ENCODE measurements at places on chromosomes 2 and 18. TPM values are rescaled to one million over a fixed set of nuclear protein-coding genes. Genes with fewer than 3 reads are reported as not detected.

- peak; percentile 21 for DNase-seq
Observed at GRCh38 chr2:74146929-74147726, 584 bp downstream of the BOLA3 start.

GRCh38 chr2:215535741-215536140 is 99.9 kb upstream of the FN1 start:
- peak; percentile 47 for DNase-seq

Gene CD8A
- total RNA-seq: not detected

Gene TWIST2
- 94.9 TPM for total RNA-seq

DNA sequence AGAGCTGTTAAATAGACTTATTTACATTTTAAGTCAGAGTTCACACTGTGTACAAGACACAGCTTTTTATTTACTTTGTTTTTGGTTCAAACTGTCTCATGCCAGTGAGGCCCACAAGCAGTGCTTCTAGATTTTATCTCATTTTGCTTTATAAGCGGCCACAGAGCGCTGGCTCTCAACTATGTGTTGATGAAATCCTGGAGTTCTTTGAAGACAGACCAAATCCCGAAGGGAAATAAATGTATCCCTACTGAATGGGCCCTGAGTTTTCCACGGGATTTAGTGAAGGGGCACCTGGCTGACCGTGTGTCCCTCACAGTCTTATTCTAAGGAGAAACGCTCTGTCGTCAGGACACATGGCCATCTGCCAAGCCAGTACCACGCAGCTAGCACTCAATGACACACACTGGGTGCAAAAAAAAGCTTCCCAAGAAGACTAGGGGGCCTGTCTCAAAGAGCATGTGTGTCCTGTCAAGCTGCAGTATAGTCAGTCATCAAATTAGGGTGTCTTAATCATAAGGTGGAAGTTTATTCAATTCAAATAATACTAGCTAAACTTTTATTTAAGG is 23.4 kb downstream of the LYPD1 start:
- no peak for DNase-seq

DNA sequence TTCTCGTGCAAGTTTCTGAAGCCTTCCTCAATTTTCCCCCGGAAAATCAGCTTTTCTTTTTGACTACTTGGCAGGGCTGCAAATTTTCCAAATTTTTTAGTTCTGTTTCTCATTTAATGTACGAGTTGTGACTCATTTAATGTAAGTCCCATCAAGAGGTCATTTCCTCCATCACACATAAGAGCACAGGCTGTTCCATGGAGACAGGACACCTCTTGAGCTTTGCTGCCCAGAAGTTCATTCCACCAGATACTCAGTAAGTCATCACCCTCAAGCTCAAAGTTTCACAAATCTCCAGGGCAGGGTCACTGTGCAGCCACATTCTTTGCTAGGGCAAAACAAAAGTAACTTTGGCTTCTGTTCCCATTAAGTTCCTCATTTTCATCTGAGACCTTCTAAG is 101.5 kb upstream of the TEKT4 start:
- DNase-seq: no peak

DNA sequence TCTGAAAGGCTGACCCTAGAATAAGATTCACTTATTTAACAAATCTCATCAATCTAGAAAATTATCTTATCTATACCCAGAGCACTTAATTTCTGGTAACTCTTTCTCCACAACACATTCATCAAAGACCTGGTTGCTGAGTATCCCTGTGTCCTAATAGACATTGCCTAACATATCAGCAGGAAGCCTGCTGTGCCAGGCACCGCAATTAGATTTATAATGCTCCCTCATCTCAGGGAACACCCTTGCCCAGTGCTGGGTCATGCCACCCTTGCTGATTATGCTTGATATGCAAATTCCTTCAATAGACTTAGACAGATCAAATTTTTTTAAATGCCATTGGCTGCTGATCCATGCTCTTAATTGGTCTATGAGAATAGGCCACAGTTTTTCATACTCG is 3.8 kb downstream of the DSG1 start:
- DNase-seq: no peak

DNA sequence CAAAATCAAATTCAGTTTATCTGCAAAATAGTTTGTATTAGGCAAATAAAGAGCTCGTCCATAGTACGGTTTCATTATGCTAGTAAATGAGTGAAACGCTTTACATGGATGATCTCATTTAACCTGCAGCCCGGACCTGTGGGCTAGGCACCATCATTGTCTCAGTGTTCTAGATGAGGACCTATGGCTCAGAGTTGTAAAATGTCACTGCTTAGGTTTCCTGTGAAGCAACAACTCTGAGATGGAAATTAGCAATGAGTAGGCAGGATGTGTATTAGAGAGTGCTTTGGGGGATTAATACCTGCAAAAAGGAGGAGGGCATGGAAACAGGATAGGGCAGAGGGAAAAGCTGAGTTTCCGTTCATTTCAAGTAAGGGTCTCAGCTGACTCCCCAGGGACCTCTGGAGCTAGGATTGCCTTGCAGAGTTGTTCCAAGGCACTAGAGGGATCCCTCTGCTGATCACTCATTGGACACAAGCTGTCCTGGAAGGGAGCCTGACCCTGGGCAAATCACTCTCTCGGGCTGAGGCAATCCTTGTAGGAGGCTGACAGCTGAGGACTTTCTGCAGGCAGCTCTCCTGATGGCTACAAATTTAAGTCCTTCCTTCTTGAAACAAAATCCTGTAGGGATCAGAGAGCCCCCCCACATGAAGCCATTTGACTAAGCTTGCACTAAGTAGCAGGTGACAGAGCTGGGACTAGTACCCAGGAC is 58.8 kb upstream of the SIX2 start:
- DNase-seq: peak; percentile 41

DNA sequence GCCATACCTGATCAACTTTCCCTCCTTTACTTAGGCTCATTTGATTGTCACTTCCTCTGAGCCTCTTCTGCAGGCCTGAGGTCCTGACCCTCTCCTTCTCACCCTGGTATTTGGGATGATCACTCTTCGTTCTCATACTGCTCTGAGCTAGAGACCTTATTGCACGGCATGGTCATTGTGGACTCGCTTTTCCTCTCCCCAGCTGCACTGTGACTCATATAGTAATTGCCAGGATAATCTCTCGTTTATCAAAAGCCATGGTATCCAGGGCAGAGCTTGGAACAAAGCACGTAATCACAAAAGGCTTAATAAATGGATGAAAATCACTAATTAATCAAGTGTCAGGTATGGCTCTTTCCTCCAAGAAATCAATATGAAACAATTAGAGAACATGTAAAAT is 40.9 kb upstream of the TRIB2 start:
- DNase-seq: peak; percentile 28

Gene CMPK2
- 3.7 TPM for total RNA-seq

DNA sequence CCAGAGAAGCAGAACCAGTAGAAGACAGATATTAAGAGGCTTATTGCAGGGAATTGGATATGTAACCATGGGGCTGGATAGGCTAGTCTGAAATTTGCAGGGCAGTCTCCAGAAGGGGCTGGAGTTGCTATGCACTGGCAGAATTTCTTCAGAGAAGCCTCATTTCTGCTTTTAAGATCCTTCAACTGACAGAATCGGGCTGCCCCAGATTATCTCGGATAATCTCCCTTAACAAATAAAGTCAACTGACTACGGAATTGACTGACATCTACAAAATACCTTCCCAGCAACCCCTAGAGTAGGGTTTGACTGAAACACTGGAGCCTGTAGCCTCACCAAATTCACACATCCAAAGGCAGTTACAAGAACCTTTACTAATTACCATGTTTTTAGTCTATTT is 136.4 kb downstream of the SOCS6 start:
- no peak for DNase-seq

DNA sequence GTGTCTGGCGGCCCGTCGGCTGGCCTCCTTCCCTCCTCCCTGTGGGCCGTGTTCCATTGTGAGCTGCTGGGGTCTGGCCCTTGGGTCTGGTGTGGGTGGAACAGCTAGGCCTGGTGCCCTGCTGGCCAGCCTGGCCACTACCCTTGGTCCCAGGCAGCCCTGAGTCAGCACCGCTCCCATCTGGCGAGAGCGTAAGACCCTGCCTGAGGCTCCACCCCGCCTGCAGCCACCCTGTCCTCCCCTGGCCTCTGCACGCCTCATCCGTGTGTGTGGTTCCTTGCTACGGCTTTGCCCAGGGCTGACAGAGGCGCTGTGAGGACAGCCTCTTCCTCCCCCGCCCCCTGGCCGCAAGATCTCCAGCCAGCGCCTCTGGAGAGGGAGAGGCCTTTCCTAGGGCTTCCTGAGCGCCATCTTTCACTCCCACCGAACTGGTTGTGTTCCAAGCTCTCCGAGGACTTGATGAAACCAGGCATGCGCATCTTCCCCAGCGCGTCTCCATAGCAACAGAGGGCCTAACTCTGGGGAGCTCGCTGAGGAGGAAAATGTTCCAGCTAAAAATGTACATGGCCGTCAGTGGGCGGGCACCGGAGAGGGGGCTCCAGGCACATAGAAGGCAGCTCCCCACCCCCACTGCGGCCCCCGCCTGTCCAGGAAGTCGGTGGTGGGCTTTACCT is 83.0 kb downstream of the STPG4 start:
- peak; percentile 100 for DNase-seq

GRCh38 chr2:23436346-23437098 is 51.5 kb downstream of the KLHL29 start:
- DNase-seq: no peak

- DNase-seq: no peak
Observed at GRCh38 chr18:51339856-51340255, 142.4 kb upstream of the MEX3C start.

DNA sequence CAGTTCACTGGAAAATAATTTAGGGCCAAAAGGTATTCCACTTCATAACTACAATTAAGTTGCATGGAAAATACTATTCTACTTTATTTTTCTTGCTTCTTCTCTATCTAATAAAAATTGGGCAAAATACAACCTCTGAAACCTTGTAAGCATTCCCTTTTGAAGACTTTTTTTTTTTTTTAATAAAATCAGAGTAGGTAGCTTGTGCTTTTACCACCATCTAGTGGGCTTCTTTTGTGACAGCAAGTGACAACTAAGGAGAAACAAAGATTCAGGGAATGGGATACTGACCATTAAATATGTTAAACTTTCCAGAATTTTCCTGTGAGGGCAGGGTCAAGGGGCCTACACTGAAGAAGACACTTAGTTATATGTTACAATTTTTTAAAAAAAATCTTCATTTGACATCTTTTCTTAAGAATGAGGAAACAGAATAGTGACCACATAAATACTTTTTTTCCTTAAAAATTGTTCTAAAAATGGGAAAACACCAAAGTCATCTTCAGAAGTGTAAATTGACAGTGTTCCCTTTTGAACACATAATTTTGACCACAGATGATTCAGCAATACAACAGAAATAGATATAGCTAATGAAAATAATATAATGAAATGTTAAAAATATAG is 1183.2 kb upstream of the ACVR2A start:
- DNase-seq: peak; percentile 21

DNA sequence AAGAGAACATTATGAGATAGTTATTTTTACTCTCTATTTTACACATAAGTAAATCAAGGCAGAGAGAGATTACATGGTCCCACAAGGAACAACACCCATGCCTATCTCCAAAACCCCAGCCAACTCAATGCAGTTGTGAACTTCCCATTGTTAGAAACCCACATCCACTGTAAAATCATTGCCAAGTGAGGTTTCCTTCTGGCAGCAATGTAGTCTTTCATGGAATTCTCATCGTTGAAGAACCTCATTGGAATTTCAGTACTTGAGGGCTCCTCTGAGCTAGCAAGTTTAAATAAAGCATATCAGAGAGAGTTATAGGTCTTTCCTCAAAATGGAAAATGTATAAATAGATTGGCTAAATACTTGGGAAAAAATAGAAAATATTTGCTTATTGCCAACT is 105.2 kb downstream of the RAD51AP2 start:
- no peak for DNase-seq

Gene BCL11A
- total RNA-seq: not detected

GRCh38 chr2:155309483-155309882 is 611.0 kb downstream of the KCNJ3 start:
- no peak for DNase-seq

Gene RBFA
- total RNA-seq: 22.3 TPM

DNA sequence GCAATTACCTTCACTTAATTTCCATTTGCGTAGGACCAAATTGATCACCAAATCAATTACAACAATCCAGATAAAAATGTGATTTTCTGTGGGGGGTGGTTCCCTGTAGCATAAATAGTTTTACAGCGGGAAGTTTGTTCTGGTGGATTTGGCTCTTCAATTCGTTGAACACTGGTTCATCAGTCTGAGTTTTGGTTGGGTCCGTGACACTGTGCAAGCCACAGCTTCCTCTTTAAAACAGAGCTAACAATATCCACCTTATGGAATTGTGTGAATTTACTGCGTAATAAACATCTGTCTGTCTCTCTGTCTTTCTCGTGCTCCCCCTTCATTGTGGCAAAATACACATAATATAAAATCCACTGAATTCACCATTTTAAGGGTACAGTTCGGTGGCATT is 310.8 kb downstream of the TGIF1 start:
- DNase-seq: no peak

DNA sequence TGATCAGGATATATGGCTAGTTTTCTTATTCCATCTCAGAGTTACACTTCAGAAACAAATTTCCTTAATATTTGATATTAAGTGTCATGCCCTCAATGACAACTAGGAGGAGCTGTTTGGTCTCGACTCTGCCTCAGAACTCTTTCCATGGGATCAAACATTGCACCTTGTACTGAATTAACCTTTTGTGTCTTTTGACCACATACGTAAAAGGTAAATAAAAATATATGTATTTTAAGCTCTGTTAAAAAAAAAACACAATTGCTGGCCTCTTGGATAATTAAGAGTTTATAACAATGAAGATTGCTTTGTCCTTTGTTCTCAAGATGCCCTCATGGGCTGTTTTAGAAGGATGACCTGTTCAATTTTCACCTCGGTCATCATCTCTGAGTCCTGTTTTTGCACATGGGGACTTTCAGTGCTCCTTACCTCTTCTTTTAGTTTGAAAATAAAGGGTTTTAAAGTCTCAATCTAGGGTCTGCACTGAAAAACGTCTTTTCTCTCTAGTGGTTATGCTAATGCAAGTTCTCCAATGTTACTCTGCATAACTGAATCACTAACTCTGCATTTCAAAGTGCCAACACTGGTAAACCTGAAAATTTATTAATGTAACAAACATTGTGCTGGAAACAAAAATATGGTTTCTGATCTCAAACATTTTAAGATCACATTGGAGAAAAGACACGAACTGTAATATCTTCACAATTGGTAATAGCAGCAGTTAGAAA is 18.8 kb upstream of the FN1 start:
- DNase-seq: peak; percentile 51

DNA sequence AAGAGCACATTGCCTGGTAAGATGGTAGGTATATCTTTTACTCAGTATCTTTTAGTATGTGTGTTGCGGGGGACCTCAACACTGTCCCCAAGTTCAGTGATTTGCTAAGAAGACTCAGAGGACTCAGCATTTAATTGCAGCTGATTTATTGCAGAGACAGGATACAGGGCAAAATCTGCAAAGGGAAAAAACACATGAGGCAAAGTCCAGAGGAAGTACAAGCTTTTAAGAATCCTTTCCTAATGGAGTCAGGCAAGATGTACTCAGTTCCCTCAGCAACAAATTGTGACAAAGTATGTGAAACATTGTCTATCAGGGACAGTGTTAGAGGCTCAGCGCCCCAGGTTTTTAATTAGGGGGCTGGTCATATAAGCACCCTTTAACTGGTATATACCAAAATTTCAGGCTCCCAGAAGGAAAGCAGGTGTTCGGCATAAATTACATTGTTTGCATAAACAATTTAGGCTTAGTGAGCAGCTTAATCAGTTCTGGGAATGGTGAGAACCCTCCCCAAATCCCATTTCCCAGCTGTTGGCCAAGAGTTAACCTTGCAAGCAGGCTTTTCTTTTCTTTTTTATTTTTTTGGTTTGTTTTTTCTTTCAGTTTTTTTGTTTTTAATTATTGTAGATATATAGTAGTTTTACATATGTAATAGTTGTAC is 41.7 kb downstream of the RAB3GAP1 start:
- DNase-seq: no peak
